Substantia nigra (tissue), 51 donors: ENCODE measurements at places on chromosomes 16 and 17.
A peak's percentile ranks its signal among the peaks of the same experiment; 100 is the strongest.

DNA sequence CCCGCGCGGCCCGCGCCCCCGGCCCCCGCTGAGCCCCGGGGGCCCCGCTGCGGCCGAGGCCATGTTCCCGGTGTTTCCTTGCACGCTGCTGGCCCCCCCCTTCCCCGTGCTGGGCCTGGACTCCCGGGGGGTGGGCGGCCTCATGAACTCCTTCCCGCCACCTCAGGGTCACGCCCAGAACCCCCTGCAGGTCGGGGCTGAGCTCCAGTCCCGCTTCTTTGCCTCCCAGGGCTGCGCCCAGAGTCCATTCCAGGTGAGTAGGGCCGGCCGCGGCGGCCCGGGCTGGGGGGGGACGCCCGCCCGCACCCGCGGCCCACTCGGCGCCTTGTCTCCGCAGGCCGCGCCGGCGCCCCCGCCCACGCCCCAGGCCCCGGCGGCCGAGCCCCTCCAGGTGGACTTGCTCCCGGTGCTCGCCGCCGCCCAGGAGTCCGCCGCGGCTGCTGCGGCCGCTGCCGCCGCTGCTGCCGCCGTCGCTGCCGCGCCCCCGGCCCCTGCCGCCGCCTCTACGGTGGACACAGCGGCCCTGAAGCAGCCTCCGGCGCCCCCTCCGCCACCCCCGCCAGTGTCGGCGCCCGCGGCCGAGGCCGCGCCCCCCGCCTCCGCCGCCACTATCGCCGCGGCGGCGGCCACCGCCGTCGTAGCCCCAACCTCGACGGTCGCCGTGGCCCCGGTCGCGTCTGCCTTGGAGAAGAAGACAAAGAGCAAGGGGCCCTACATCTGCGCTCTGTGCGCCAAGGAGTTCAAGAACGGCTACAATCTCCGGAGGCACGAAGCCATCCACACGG is 504 bp downstream of the MAZ start:
- peak; percentile 84 for DNase-seq

GRCh38 chr17:29650396-29650795 is 27.7 kb upstream of the CORO6 start:
- DNase-seq: no peak

GRCh38 chr17:76633628-76634328 is 9.8 kb downstream of the ST6GALNAC1 start:
- DNase-seq: no peak

GRCh38 chr16:732936-733335 is 6.0 kb downstream of the HAGHL start:
- DNase-seq: no peak

DNA sequence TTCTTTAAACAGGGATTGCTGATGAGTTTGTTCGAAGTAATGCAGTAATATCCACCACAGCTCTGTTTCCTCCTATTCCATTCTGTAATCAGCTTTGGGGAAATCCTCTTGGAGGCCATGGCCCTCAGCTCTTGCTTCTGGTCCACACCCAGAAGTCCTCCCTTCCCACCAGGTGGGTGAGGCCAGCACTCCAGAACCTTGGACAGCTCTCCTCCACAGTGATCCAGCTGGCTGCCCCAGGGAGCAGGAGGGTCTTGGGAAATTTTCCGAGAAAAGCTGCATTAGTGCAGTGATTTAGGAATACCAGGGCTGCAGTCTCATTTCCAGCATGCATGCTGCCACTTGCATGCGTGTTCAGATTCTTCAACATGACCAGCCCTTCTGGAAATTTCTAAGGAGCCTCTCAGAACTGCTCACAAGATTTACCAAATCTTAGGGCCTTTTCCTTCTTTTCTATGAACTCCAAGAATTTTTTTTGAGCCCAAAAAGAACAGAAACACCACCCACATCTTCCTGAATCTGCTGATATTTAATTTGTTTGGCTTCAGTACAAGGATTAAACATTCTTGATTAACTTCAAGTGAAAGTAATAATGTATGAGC is 4.2 kb downstream of the SMPD3 start:
- DNase-seq: no peak

GRCh38 chr17:70375406-70375805 is 206.1 kb downstream of the KCNJ2 start:
- no peak for DNase-seq

DNA sequence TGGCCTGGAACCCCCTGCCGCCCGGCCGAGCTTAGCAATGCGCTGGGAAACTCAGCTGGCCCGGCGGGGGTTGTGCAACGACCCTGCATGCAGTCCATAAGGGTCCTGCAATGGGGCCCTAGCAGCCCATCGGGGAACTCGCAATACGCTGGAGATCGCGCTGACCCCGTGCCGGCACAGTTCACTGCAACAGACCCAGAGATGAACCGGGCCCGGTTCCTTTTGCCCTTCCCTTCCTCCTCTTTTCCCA is 375 bp downstream of the SLC25A11 start:
- DNase-seq: peak; percentile 54

- no peak for DNase-seq
Observed at GRCh38 chr17:72382971-72383722, 262.3 kb downstream of the SOX9 start.

DNA sequence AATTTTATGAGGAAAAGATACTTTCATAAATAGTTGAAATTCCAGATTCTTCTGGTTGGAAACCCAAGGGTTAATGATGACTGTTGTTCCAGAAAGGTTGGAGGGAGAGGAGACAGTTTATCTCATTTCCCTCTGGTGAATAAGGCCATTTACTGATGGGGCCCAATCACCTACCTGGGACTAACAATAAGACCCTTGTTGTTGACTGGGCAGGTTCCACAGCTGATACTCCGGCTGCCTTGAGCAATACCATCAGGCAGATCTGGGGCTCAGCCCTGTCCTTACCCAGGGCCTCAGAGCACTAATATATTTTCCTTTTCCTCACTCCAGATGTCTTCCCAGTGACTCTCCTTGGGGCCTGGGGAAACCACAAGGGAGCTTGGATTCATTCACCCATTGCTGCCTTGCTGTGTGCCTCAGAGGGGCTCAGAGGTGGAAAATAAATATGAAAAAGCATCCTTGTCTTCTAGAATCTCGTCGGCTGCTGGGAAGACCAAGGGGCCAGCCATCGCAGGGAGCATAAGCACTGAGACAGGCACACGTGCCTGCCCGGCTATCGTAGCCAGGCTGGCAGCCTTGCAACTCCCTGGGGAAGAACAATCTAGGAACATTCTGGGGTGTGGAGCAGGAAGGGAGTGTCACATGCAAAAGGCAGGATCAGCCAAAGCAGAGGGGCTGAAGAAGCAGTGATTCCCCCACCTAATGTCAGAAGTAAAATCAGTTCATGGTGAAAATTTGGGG is 54.4 kb downstream of the MPRIP start:
- DNase-seq: no peak

DNA sequence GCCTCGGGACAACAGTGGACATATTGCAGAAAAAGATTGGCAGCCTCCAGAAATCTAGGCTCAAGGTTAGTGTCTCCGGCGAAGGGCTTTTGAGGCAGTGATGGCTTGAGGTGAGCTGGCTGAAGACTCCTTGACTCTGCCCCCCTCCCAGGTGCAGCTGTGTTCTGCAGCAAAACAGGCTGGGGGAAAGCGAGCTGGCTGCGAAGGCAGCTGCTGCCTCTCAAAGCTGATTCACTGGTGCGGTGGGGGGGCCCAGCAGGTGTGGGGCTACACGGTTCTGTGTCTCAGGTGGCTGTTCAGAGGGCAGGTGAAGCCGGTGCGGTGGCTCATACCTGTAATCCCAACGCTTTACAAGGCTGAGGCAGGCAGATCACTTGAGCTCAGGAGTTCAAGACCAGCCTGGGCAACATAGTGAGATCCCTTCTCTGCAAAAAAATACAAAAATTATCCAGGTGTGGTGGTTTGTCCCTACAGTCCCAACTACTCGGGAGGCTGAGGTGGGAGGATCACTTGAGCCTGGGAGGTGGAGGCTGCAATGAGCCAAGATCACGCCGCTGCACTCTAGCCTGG is 22.9 kb downstream of the C16orf96 start:
- DNase-seq: no peak
